ENCODE measurements at places on chromosomes 13 and 19. TPM values are rescaled to one million over a fixed set of nuclear protein-coding genes. Genes with fewer than 3 reads are reported as not detected.

The RUBCNL gene
- 0.45 TPM for total RNA-seq

The CEACAM19 gene
- 0.09 TPM for total RNA-seq

The ZNF625 gene
- total RNA-seq, result 0.13 TPM

The LRRC4B gene
- total RNA-seq, result 9.5 TPM

The C1QTNF9B gene
- total RNA-seq, result 0.38 TPM

GRCh38 chr19:43616306-43616705, 3.1 kb downstream of the ZNF428 start:
- peak overlapping the region; percentile 73 for H3K27ac ChIP-seq
- no peaks in the 10 kb centered on the region for H3K27me3 ChIP-seq
- peaks cover 31% of the 10 kb centered on the region for H3K36me3 ChIP-seq
- no peak for DNase-seq

GRCh38 chr13:106376401-106377112, 158.9 kb downstream of the EFNB2 start:
- no peak overlapping the region for H3K27ac ChIP-seq
- no peak overlapping the region for H3K4me3 ChIP-seq
- no peaks in the 10 kb centered on the region for H3K36me3 ChIP-seq
- H3K27me3 ChIP-seq, result no peaks in the 10 kb centered on the region

GRCh38 chr19:12564016-12564664, 12.9 kb upstream of the ZNF564 start:
- DNase-seq, result peak; percentile 84
- H3K36me3 ChIP-seq, result no peaks in the 10 kb centered on the region
- no peak overlapping the region for H3K27ac ChIP-seq
- H3K4me1 ChIP-seq, result no peaks in the 10 kb centered on the region

DNA sequence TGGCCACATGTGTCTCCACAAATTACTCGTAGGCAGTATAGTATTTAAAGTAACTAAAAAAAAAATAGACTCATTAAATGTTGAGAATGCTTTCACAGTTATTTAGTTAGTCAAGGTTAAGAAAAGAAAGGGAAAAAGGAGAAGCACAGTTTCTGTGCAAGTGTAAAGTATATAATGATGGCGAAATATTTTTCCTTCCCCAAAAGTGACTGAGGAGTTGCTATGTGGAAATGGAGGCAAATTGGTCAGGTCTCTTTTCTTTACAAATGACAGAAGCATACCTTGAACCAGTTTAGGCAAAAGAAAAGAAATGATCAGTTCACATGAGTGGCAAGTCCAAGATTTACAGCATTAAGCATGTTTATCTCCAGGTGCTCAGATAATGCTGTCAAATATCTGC, 18.0 kb downstream of the CSNK1A1L start:
- H3K4me3 ChIP-seq, result no peak overlapping the region
- no peaks in the 10 kb centered on the region for H3K4me1 ChIP-seq
- H3K27me3 ChIP-seq, result no peaks in the 10 kb centered on the region

GRCh38 chr19:45339629-45340028, 921 bp upstream of the KLC3 start:
- H3K27ac ChIP-seq, result no peak overlapping the region
- H3K4me3 ChIP-seq, result no peak overlapping the region
- peaks cover 13% of the 10 kb centered on the region for H3K27me3 ChIP-seq
- no peak for DNase-seq
- no peaks in the 10 kb centered on the region for H3K36me3 ChIP-seq
- H3K4me1 ChIP-seq, result peaks cover 29% of the 10 kb centered on the region

DNA sequence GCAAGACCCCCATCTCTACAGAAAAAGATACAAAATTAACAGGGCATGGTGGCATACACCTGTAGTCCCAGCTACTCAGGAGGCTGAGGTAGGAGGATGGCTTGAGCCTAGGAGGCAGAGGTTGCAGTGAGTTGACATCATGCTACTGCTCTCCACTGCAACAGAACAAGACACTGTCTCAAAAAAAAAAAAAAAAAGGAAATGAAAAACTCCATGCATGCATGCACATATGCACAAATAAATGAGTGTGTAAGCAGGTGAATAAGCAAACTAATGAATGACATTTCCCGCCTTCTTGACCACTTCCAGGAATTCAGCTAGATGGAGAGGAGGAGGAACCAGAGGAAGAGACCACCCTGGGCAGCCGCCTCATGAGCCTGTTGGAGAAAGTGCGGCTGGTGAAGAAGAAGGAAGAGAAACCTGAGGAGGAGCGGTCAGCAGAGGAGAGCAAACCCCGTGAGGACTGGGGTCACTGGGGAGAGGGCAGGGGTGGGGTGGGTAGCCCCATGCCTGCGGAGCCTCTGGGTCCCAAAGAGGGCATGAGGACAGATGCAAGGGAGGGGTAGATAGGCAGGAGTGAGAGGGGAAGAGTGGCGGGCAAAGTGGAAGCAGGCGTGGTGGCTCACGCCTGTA, 58.8 kb downstream of the RYR1 start:
- DNase-seq, result no peak
- H3K4me3 ChIP-seq, result no peak overlapping the region
- no peaks in the 10 kb centered on the region for H3K27me3 ChIP-seq
- peaks cover 4% of the 10 kb centered on the region for H3K4me1 ChIP-seq
- no peak overlapping the region for H3K27ac ChIP-seq

DNA sequence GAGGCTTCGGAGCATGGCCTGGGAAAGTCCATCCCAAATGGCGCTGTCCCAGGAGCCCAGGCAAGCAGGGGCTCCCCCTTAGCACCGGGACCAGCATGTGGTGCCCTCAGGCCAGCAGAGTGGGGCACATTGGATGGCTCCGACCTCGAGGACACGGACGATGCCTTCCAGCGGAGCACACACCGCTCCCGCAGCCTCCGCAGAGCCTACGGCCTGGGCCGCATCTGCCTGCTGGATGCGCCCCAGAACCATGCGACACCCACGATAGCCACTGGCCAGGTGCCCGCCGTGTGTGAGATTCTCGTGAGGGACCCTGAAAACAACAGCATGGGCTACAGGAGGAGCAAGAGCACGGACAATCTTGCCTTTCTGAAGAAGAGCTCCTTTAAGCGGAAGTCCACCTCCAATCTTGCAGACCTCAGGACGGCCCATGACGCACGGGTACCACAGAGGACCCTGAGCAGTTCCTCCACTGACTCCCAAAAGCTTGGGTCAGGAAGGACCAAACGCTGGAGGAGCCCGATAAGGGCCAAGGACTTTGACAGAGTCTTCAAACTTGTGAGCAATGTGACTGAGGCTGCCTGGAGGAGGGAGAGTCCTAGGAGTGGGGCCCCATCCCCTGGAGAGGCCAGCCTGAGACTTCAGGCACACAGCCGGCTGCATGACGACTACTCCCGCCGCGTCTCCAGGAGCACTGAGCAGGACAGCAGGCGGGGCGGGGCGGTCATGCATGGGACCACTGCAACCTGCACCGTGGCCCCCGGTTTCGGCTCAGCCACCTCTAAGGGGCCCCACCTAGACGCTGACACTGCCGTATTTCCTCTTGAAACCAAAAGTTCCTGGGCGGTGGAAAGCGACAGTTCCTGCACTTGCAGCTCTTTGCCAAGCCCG, 63.1 kb downstream of the SPATA13 start:
- H3K27ac ChIP-seq, result no peak overlapping the region
- no peak overlapping the region for H3K4me3 ChIP-seq
- no peak for DNase-seq
- no peaks in the 10 kb centered on the region for H3K36me3 ChIP-seq

DNA sequence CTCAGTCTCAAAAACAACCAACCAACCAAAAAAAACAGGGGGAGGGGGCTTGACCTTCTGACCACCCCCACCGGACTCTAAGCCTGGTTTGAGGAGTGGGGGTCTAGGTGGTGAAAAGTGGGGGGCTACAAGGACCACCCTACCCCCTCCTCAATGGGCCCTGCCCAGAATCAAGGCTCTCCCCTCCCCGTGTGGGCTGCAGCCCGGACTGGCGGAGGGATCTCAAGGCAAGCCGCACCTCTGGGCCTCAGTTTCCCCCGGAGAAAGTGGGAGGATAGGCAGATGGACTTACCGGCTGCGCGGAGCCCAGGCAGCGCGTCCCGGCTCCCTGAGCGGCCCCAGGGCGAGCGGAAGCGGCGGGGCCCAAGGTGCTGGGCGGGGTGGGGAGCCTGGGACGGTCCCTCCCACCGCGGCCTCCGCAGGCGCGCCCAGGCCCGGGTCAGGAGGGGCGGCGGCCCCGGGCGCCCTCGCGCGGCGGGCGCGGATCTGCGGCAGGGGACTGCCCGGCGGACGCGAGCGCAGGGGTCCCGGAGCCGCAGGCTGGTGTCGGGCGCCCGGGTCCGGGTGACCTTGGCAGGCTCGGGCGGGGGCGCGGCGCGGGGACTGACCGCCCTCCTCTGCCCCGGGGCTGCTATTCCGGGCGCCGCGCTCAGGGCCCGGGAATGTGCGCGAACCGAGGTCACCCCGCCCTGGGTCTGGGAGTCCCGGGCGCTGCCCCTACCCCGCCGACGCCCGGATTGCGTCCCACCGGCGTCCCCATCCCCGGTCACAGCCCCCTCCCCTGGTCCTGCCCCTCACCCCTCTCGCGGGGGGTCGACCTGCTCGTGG, at the start of gene ADAMTSL5:
TSS of gene ADAMTSL5 (minus strand) at position 349 of the 828 bp plus-strand sequence. CDS start 2,076 bp downstream, outside the sequence.
- H3K4me1 ChIP-seq, result peaks cover 53% of the 10 kb centered on the region
- H3K4me3 ChIP-seq, result peak within 1 kb of the TSS; percentile 85
- peak; percentile 91 for DNase-seq
- peaks cover 4% of the 10 kb centered on the region for H3K36me3 ChIP-seq

DNA sequence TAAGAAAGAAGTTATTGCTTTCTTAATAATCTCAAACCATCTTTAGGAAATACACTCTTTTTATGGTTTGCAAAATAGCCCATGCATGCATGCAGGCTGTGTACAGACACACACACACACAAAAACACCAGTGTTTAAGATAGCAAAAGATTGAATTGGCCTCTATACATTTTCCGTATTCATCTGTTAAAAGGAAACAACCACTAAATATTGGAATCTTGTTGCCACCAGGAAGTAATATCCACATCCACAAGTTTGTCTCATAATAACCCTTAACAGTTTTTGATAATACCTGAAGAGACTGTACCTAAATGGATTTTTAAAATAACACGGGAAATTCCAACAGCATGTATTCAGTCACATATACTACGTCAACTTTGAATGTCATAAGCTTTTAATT, 7.3 kb upstream of the MAB21L1 start:
- no peaks in the 10 kb centered on the region for H3K27me3 ChIP-seq
- H3K27ac ChIP-seq, result no peak overlapping the region
- no peak for DNase-seq

DNA sequence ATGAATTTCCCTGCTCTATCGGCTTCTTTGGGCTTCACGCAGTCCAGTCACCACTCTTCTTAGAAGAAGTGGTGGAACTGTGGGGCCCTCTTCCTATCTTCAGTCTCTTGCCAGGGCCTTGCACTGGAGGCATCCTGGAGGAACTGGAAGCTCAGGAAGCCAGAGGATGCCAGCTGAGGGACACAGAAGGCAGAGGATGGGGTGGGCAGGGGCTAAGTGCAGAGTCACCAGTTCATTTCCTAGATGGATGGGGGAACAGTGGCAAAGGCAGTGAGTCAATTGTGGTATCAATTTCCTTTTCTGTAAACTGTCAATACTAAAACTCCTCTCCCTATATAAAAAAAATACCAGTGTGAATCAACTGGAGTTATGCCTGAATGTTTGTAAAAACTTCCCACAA, 419.7 kb downstream of the KLF12 start:
- H3K27me3 ChIP-seq, result no peaks in the 10 kb centered on the region
- DNase-seq, result no peak
- H3K27ac ChIP-seq, result no peak overlapping the region
- H3K4me1 ChIP-seq, result no peaks in the 10 kb centered on the region
- H3K36me3 ChIP-seq, result no peaks in the 10 kb centered on the region

DNA sequence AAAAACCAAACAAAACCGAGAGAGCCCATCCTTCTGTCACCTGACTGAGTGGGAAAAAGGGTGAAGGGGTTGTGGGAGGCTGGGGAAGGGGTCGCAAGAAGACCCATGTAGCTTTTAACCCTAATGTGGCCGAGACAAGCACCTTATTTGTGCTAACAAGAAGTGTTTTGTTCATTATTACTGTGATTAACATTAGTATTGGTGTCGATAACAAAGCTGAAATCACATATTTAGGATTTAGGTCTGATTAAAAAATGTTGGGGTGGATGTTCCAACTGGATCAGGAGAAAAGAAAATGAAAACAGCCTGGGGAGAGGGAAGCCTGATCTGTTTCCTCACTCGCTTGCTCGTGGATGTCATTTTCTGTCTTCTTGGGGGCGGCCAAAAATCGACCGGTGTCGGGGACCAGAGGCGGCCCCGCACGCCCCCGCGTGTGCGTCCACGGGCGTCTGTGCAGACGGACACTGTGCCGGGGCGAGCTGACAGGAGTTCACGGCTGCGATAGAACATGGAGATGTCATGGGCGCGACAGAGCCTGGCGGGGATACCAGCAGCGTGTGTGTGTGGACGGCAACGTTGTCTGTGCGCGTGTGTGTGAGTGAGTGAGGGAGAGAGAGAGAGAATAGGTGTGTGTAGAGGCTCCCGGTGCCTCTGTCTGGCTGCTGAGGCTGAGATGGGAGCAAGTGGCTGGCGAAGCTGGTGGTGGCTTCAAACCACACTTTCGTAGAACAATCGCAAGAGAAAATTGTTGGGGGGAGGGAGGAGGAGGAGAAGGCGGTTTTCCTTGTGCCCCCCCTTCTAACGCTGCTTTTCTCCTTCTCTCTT, 29.1 kb downstream of the NFIX start:
- no peaks in the 10 kb centered on the region for H3K27me3 ChIP-seq
- no peak overlapping the region for H3K4me3 ChIP-seq
- H3K4me1 ChIP-seq, result peaks cover 36% of the 10 kb centered on the region

GRCh38 chr19:2588081-2588777, 112.3 kb downstream of the GADD45B start:
- H3K27me3 ChIP-seq, result peaks cover 36% of the 10 kb centered on the region
- no peak for DNase-seq
- H3K36me3 ChIP-seq, result no peaks in the 10 kb centered on the region
- no peaks in the 10 kb centered on the region for H3K4me1 ChIP-seq
- no peak overlapping the region for H3K27ac ChIP-seq

- no peak for DNase-seq
- H3K27ac ChIP-seq, result no peak overlapping the region
- no peak overlapping the region for H3K4me3 ChIP-seq
- peaks cover 29% of the 10 kb centered on the region for H3K36me3 ChIP-seq
- peaks cover 7% of the 10 kb centered on the region for H3K4me1 ChIP-seq
- no peaks in the 10 kb centered on the region for H3K27me3 ChIP-seq
Observed at GRCh38 chr19:17415121-17415520, 4.7 kb upstream of the MVB12A start.

DNA sequence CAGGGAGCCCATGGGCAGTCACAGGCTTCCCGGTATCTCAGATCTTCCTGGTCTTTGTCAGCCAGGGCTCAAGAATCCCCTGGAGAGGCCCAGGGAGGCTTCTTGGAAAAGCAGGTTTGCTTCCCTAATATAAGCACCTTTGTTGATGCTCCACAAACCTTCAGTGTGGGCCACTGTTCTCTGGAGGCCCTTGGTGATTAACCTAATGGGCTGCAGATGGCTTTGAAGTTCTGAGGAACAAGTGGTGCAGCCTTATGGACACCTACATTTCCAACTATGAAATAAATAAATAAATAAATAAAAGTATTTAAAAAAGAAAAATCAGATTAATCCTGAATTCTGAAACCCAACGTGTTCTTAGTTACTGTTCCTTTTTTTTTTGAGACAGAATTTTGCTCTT, at the start of gene BSPH1:
TSS of gene BSPH1 (minus strand) at position 101 of the 400 bp plus-strand sequence. CDS start at position 12, 89 bp downstream.
- DNase-seq, result no peak
- no peaks in the 10 kb centered on the region for H3K36me3 ChIP-seq
- no peak within 1 kb of the TSS for H3K27ac ChIP-seq
- peaks cover 32% of the 10 kb centered on the region for H3K27me3 ChIP-seq
- H3K4me3 ChIP-seq, result no peak within 1 kb of the TSS
- no peaks in the 10 kb centered on the region for H3K4me1 ChIP-seq

Measured in K562 (cell line).